Activated CD4-positive, alpha-beta memory T cell treated with anti-CD3 and anti-CD28 coated beads, Interleukin-2, amount 10 ng/mL, durations not matched to agents 7 days and 5 days (primary cell): ENCODE measurements at places on chromosomes 7 and 10. TPM values are rescaled to one million over a fixed set of nuclear protein-coding genes. Genes with fewer than 3 reads are reported as not detected.

DNA sequence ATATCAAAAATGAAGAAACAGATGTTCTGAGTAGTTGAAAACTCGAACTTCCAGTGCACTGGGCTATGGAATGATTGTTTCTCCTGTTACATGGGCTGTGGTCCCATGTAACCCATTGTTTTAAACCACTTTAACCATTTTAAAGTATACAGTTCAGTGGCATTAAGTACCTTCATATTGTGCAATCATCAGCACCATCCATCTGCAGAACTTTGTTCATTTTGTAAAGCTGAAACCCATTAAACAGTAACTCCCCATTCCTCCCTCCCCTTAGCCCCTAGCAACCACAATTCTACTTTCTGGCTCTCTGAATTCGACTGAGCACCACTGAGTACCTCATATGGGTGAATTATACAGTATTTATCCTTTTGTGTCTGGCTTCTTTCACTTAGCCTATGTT is 217.4 kb downstream of the LRMDA start:
- DNase-seq, result no peak

DNA sequence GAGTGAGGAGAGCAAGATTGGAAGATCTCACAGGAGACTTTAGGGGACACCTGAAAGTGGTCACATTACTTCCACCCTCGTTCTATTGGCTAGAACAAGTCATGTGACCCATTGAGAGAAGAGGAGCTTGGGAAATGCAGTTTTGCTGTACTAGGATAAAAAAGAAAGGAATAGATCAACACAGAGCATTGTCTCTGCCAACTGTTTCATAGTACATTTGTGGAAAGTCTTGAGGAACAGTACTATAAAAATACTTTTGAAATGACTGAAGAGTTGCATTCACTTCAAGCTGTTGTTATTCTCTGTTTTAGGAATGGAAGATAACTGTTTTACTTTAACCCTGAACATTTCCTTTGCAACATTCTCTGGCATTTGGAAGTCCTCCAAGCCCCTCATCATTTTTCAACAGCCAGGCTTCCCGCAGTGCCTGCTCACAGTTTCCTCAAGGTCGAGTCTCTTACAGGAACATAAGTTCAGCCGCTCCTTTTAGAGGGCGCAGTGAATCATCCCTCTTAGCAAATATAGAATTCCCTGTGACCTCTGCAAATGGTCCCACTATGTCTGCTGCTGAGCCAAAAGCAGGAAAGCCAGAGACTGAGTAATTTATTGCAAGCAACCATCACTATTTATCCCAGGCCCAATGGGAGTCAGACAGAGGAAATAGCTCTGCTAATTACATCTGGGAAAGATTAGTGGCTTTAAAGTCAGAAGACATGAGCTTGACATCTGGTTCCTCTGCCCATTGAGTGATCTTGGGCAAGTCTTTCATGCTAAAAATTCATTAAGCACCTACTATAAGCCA is 40.7 kb downstream of the MRPL32 start:
- DNase-seq, result no peak

Gene KIAA1217
- total RNA-seq, result 2.0 TPM

Gene WEE2
- not detected for total RNA-seq

DNA sequence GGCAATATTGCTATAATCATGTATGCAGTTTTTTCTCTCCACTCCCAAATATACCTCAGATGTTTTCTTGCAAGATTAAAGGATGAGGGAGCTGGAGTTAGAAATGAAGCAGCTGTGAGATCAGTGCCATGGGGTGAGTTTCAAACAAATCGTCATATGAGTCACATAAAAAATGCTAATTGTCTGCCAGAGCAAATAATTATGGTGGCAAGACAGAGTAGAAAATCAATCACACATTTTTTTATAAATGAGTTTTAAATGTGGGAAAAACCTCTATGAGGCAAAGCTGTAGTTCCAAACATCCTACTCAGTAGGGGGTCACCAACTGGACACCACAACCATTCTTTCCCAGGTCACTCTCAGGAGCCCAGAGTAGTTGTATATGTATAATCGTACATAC is 55.3 kb downstream of the CH25H start:
- no peak for DNase-seq

DNA sequence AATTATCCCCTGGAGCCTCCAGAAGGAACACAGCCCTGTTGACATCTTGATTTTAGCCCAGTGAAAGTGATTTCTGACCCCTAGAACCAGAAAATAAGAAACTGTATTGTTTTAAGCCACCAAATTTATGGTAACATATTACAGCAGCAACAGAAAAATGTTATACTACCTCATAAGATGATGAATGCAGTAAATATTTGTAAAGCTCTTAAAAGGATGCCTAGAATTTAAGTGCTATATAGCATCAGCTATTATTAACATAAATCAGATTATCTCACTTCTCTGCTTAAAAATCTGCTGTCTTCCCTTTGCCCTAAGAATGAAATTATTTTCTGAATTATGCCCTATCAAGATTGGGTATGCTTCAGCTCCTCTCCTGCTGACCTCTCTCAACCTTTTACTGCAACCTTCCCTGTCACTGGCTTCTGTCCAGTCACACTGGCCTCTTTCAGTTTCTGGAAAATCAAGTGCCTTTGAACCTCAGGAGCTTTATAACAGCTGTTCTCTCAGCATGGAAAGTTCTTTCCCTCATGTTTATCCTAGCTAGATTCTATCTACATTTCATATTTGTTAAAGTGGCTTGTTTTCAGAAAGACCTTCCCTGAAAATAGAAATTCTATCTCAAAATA is 78.9 kb downstream of the GPR37 start:
- no peak for DNase-seq
